ENCODE measurements at places on chromosomes 6 and 20.

GRCh38 chr6:701700-702479 lies 9.0 kb upstream of the EXOC2 start:
- peak; percentile 16 for DNase-seq

GRCh38 chr20:17943343-17943742 lies 25.3 kb downstream of the SNX5 start:
- DNase-seq, result no peak

DNA sequence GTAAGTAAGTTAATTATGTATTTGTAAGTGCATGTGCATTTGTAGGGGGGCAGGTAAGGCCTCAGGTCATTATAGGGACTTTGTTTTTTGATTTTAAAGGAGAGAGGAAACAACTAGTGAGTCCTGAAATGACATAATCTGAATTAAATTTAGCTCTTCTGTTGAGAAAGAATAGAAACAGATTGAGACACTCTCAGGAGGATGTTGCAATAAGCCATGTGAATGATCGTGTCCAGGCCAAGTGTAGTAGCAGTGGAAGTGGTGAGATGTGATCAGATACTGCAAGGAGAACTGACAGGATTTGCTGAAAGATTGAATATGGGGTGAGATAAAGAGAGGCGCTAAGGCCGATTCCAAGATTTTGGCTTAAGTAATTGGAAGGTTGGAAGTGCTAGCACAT lies 2.6 kb upstream of the CENPW start:
- DNase-seq, result peak; percentile 18

GRCh38 chr6:20870493-20870892 lies 336.2 kb downstream of the CDKAL1 start:
- DNase-seq, result no peak

DNA sequence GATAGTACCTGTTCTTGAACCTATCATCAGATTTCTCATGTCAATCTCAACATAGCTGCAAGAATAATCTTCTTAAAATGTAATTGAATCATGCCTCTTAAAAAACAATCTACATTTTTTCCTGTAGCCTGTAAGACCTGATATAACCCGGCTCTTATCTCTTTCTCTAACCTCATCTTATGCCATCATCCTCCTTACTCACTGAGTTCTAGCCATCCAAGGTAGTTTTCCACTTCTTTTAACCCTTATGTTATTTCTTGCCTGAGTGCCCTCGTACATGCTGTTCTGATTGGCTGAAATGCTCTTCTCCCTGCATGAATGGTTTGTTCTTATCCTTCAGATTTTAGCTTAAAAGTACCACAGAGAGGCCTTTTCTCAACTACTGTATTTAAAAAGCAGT lies 16.4 kb downstream of the SLC17A5 start:
- no peak for DNase-seq

DNA sequence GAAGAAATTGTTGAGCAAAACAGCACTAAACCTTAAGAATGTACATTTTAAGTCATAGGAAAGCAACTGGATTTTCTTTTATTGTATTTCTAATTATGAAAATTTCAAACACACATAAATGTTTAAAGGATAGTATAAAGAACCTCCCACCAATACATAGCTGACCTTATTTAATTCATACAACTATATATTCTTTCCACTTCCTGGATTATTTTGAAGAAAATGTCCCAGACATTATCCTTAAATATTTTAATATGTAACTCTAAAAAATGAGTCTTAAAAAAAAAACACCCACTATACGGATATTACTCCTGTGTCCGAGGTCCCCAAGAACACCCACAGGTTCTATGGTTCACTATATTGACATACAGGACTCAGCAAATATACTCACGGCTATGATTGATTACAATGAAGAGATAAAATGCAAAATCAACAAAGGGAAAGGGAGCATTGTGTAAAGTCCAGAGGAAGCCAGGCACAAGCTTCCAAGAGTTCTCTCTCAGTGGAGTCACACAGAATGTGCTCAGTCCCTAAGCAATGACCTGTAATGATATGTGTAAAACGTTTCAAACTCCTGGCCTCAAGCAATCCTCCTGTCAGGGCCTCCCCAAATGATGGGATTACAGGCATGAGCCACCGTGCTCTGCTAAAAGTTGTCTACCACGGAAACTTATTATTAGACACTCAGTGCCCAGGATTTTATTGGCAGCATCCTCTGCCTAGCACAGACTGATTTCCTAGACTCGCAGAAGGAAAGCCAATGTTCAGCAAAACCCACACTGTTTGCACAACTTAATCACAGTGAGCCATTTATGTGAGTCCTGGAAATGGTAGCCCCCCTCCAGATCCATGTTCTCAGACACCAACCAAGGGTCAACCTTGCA lies 23.2 kb downstream of the GLYATL3 start:
- no peak for DNase-seq

DNA sequence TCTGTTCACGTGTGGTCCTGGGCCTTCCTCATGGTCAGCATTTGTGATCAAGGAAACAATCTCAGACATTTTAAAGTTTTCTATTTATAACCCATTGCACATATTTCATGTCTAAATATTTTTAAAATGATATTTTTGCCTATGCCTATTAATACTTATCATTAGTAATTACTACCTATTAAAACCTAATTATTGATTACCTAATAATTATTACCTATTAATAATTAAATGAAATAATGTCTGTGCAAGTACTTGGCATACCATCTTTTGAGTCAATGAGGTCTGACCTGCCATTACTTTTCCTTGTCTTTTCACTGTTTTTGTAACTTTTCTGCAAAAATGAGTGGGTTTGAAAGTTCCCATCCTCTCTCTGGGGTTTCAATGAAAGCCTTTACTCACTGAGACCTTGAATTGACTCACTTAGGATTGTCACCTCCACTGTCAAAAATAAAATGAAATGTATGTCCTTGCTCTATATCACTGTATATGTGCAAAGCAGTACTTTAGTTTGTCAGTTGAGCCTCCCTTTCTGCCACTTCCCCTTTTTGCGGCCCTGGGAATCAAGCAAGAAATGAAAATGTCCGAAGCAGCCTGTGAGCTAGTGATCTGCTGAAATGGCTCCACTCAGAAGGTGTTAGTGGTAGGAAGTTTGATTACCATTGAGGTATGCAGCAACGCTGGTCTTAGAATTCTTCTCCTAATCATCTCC lies 87.8 kb downstream of the L3MBTL3 start:
- DNase-seq, result no peak

DNA sequence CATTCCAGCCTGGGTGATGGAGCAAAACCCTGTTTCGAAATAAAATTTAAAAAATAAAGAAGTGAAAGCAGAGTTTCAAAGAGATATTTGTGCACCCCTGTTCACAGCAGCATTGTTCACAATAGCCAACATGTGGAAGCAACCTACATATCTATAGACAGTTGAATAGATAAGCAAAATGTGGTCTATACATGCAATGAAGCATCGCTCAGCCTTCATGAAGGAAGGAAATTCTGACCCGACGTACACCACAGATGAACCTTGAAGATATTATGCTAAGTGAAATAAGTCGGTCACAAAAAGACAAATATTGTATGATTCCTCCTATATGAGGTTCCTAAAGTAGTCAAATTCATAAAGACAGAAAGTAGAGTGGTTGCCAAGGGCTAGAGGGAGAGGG lies 6.5 kb upstream of the NCOA6 start:
- DNase-seq, result no peak

- DNase-seq, result peak; percentile 82
Observed at GRCh38 chr6:71107911-71108420, 151.1 kb upstream of the B3GAT2 start.

GRCh38 chr6:16766043-16766536 lies 4.8 kb upstream of the ATXN1 start:
- DNase-seq, result no peak

GRCh38 chr6:106512048-106512967 lies 117.0 kb downstream of the RTN4IP1 start:
- peak; percentile 60 for DNase-seq
